ENCODE measurements at places on chromosomes 6 and 20.
A peak's percentile ranks its signal among the peaks of the same experiment; 100 is the strongest.

DNA sequence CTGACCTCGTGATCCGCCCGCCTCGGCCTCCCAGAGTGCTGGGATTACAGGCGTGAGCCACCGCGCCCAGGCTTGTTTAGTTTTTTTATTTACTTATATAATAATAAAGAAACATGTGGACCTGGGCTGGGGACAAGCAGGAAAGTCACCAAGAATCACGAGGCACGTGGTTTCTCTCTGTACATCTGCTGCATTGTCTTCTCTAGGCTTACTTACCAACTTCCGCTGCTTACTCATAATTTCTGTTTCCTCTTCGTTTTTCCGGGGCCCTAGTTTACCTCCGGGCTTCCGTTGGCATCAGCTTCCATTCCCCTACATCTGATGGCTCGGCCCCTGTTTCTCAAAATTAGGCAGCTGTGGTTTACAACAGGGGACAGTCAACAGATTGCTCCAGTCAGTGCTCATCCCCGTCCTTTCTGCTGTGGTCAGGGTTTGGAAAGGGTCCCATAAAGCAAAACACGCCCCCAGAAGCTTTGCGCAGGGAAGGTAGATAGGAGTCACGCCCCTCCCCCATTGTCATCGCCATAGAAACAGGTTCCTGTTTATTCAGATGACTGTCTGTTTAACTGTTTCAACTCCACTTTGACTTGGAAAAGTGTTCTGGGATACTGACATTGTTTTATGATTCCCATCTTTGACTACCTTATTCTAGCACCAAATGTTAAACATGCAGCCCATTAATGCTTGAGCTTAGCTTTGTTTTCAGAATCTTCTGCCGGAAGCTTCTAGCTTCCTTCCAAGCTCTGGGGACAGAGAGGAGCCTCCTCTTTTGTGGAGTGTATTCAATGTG, 31.9 kb upstream of the TXLNB start:
- peak; percentile 84 for DNase-seq

GRCh38 chr20:31949877-31950646, 1.8 kb downstream of the PDRG1 start:
- no peak for DNase-seq

DNA sequence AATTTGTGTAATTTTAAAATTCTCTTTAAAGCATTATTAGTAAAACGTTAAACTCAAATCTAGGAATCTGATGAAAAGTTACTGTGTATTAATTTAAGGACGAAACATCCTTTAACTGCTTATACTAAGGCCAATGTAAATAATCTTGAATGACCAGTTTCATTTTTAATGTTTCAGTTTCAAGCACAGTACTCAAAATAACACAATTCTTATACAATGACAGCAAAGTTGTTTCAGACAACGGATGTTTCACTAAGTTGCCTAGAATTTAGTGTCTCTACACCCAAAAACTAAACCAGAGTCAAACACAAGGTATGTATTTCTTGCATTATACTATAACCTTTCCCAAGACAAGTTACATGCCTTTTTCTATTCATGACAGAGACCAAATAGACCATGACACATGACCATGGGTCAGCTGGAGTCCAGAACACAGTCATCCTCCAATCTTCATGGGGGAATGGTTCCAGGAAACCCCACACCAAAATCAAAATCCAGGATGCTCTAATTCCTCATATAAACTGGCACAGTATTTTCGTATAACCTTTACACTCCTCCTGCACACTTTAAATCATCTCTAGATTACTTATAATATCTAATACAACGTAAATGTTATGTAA, 7.7 kb downstream of the PHIP start:
- DNase-seq, result no peak

DNA sequence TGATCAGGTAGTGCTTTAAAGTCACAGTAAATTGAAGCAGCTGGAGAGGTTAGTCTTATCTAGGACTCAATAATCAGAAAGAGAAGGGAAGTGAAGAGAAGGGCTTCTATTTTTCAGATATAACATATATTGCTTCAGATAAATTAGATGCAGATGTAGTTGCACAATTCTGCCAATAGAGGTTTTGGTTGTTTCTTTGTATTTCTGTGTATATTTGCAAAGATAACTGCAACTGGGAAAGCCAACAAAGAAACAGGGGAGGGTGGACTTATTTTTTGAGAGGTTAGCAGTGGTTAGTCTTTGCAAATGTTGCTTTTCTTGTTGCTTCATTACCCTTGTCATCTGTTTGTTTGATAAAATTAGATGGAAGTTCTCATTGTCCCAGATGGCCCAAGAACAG, 106.6 kb downstream of the ADGRG6 start:
- DNase-seq, result no peak

- no peak for DNase-seq
Observed at GRCh38 chr20:37362231-37362792, 16.4 kb downstream of the SRC start.

GRCh38 chr6:73558624-73559398, 38.0 kb upstream of the EEF1A1 start:
- DNase-seq, result no peak

DNA sequence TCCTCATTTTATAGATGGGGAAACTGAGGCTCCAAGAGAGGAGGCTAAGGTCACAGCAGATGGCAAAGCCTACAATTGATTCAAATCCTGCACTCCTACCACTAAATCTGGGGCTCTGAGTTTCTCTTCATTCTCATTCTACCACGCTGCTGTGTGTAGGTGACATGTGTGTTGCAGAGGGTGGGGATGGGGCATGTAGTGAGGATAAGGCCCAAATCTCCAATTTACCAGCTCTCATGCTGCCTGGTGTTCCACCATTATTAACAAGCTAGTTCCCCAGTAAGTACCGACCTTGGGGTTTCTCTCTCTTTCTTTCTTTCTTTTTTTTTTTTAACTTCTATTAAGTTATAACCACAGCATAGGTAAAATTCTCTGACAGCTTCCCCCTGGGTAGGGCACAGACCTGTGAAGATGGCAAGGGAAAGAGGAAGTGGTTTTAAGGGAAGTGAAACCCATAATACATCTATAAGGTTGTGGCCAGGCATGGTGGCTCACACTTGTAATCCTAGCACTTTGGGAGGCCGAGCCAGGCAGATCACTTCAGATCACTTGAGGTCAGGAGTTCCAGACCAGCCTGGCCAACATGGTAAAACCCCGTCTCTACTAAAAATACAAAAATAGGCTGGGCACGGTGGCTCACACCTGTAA, 13.0 kb upstream of the MATN4 start:
- DNase-seq, result peak; percentile 62

DNA sequence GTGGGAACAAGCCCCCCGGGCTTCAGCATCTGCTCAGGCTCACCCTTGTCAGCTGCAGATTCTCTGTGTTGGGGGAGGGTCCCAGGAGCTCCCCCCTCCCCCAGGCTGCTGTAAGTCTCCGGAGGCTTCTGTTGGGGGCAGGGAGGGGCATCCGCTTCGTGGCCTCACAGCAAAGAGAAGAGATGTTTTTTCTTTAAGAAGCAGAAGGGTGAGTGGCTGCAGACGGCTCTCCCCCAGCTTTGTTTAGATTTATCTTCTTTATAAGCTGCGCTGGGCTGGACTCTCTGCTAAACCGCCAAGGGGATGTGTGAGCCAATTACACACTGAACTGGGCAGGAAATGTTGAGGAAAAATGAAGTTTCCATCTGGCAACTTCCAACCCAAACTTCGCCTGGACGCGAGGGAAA, 48.7 kb upstream of the GATA5 start:
- DNase-seq, result no peak

- DNase-seq, result no peak
Observed at GRCh38 chr6:125358898-125359297, 57.1 kb upstream of the HDDC2 start.

DNA sequence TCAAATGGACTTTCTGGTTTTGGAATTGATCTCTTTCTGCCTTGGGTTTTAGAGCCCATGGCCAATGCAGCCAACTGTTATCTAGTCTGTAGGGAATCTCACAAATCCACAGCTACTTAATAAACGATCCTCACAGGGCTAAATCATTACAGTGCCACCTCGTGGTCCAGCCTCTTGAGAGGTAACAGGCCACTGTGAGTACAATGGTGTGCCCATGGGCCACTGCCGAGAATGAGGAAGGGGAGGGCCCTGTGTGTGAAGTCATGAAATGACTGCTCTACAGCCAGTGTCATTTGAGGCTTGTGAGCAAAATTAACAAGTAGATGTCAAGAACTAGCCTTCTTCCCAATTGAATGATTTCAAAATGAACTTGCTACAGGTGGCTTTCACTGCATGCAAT, 54.3 kb upstream of the GMPR start:
- peak; percentile 33 for DNase-seq

GRCh38 chr6:135624402-135625295, 127.1 kb upstream of the AHI1 start:
- DNase-seq, result no peak

- DNase-seq, result no peak
Observed at GRCh38 chr20:60372822-60373221, 414.6 kb downstream of the CDH26 start.

- no peak for DNase-seq
Observed at GRCh38 chr20:3678856-3679720, 2.7 kb downstream of the ADAM33 start.

DNA sequence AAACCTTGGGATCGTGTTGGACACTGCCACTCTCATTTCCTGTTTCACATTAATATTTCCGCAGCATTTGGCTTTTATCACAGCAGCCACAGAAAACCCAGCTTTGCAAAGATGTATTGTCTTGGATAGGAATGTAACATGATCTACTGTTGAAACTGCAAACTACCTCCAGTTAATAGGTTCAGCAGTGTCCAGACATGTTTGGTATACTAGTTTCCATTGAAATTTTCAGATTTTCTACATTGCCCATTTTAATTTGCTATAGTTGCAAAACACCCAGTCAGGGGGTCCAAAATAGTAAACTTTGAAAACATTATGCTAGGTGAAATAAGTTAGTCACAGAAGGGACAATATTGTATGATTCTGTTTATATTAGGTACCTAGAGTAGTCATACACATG, 3.3 kb downstream of the ANKRD6 start:
- no peak for DNase-seq

GRCh38 chr6:128376952-128377503, 143.4 kb downstream of the PTPRK start:
- DNase-seq, result no peak

GRCh38 chr6:64459411-64459944, 823.9 kb downstream of the PHF3 start:
- no peak for DNase-seq

GRCh38 chr6:119856136-119856535, 506.6 kb upstream of the MAN1A1 start:
- DNase-seq, result no peak

DNA sequence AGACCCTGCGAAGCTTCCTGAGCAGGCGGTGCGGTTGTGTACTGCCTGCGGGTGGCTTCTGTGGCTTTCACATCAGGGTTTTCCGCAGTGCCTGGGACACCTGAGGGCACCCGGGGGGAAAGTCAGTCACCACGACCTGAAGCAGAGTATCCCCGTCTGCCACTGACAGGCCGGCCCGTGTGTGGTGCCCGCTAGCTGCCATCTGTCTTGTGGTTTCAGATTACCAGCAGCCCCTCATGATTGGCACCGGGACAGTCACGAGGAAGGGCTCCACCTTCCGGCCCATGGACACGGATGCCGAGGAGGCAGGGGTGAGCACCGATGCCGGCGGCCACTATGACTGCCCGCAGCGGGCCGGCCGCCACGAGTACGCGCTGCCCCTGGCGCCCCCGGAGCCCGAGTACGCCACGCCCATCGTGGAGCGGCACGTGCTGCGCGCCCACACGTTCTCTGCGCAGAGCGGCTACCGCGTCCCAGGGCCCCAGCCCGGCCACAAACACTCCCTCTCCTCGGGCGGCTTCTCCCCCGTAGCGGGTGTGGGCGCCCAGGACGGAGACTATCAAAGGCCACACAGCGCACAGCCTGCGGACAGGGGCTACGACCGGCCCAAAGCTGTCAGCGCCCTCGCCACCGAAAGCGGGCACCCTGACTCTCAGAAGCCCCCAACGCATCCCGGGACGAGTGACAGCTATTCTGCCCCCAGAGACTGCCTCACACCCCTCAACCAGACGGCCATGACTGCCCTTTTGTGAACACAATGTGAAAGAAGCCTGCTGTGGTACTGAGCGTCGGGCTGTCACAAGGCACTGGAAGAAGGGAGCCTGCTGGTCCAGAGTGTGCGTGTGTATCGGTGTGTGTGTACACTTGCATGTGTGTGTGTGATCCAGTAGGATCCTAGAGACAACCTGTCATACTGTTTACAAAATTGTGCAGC, 54.4 kb downstream of the GOPC start:
- peak; percentile 51 for DNase-seq

- DNase-seq, result no peak
Observed at GRCh38 chr6:69784595-69785377, 12.0 kb downstream of the LMBRD1 start.

GRCh38 chr6:163226836-163227485, 187.6 kb upstream of the QKI start:
- DNase-seq, result no peak

DNA sequence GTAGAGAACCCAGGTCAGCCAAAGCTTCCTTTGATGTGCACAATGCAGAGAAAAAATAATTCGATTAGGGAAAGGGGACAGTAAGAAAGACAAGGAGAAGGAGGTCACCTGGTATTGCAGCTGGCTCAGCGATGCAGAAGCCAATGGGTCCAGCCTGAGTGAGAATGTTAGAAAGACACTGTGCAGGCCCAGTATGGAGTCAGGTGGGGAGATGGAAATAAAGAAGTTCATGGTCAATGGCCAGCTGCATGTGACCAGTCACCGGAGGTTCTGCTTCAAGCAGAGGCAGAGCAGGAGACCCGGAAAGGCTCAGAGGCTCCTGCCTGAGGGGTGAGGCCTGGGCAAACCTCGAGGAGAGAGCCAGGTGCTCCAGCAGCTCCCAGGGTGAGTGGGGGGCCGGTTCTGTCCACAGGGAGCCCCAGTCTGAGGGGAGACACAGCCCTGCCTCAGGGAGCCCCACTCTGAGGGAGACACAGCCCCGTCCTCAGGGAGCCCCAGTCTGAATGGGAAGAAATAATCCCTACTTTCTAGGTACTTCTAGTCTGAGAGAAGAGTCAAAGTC, 51.3 kb downstream of the LRFN2 start:
- no peak for DNase-seq

GRCh38 chr20:58942549-58942948, 38.5 kb upstream of the NELFCD start:
- DNase-seq, result no peak

- no peak for DNase-seq
Observed at GRCh38 chr6:37700620-37700973, 2.9 kb upstream of the MDGA1 start.
